ENCODE measurements at places on chromosomes 1 and 21.

GRCh38 chr1:31029026-31029425 lies 36.5 kb downstream of the PUM1 start:
- DNase-seq, result no peak

DNA sequence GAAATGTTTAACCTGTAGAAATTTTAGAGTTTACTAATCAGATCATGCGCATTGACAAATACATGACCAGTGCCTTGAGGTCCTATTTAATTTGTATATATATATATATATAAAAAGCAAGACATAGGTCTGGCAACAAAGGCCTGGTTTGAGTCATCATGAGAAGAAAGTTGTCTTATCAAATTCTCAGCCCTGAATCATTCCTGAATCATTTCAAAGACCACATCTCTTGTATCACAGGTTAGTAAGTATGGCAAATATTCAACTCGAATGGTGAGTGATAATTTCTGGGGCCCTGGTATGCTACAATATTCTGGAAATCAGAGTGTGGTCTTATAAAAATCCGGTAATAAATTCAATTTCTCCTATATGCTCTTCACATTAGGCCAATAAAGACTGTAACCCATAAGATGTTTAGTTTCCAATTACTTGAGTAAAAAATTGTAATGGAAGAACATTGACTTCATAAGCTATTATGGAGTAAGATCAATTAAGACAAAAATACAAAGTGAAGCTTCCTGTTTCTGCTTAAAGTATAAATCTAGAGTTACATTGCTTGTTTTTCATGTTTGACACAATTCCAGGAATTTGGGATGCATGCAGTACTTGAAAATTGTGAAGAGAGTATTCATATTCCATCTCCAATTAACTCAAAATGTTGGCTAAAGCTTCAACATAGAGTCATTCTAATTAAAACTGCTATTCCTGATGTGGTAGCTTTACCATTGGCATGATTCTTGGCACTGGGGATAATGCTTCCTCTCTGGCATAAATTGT lies 309.4 kb downstream of the BRINP3 start:
- no peak for DNase-seq

GRCh38 chr1:181091309-181092040 lies 3.0 kb downstream of the IER5 start:
- no peak for DNase-seq

- no peak for DNase-seq
Observed at GRCh38 chr1:114118351-114118990, 35.2 kb downstream of the SYT6 start.
